ENCODE measurements at places on chromosomes 11 and 22.

DNA sequence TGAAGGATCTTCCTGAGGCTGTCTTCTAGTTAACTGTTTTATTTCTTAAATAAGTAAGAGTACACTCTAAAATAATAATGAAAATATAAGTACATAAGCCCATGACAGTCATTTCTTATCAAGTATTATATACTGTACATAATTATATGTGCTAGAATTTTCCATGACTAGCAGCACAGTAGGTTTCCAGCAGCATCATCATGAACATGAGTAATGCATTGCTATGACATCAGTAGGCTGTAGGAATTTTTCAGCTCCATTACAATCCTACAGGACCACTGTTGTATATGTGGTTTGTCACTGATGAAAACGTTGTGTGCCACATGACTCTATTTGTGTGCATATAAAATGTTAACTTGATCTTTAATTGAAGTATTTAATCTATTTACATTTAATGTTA, 22.0 kb downstream of the ZNF202 start:
- DNase-seq: no peak
- no peak overlapping the region for H3K27ac ChIP-seq
- no peaks in the 10 kb centered on the region for H3K4me1 ChIP-seq
- H3K36me3 ChIP-seq: peaks cover 2% of the 10 kb centered on the region
- no peak overlapping the region for H3K4me3 ChIP-seq

DNA sequence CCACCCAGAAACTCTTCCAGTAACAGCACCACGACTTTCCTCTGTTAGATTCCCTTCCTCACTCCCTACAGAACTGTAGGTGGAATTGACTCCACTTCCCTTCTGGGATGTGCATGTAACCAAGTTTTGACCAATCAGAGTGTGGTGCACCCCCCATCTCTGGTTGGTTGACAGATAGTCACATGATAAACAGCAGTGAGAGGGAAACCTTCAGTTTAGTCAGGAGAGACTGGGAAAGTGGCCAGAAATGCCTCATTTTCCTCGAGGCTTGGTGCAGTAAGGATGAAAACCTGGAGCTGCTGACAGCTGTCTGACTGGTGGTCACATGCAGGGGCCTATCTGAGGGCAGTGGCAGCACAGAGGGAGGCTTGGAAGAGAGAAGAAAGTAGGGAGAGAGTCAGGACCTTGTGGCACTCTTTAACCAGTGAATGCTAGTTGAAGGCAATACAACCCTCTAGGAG, 67.3 kb upstream of the GRK3 start:
- DNase-seq: no peak
- H3K4me3 ChIP-seq: no peak overlapping the region
- no peaks in the 10 kb centered on the region for H3K27me3 ChIP-seq
- no peak overlapping the region for H3K27ac ChIP-seq
- no peaks in the 10 kb centered on the region for H3K4me1 ChIP-seq

DNA sequence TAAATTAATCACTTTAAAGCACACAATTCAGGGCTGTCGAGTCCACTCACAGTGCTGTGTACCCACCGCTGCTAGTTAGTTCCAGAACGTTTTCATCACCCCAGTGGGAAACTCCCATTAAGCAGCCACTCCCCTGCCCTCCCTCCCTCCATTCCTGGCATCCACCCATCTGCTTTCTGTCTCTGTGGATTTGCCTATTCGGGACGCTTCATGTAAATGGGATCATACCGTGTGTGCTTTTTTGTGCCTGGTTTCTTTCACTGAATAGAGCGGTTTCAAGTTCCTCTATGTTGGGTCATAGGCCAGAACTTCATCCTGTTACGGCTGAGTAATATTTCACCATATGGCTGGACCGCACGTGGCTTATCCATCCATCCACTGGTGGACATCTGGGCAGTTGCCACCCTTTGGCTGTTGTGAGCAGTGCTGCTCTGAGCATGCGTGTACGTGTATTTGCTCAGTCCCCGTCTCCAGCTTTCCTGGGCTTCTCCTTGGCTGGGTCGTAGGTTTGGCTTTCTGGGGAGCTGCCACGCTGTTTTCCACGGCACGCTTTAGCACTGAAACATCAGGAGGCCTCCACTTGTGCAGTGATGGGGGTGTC, 30.1 kb downstream of the ARHGAP8 start:
- no peak for DNase-seq
- no peak overlapping the region for H3K4me3 ChIP-seq
- H3K27me3 ChIP-seq: no peaks in the 10 kb centered on the region
- H3K36me3 ChIP-seq: no peaks in the 10 kb centered on the region

DNA sequence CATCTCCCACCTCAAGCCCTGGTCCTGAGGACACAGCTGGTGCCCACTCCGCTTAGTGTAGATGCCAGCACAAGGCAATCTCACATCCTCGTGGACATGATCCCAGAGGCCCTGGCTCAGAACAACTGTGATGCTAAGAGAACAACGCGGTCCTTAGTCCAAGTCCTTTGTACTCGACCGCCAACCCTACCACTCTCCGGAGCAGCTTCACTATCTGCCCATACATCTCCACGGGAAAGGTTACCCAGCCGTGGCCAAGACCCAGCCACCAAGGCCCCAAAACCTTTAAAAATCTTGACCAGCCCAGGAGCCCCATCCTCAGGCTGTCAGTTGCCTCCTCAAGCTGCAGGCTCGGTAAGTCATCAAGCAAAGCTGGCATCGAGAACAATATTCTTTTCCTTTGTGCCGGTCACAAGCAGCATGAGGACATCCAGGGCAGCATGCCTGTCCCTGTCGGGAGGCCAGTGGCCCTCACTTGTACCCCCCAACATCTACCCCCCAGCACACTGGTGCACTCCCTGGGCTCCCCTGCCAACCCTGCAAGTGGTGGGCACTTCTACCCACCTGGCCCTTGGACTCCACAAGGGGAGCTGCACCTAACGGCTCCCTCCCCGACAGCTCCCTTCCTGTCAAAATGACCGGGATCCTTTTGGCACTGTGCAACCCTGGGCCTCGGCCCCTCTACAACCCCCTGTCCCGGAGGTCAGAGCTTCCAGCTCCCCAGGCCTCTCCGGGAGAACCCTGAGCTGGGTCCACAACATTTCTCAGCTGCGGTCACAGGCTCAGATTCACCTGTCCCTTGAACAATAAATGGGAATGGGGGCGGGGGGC, 2.5 kb downstream of the OSBPL5 start:
- H3K36me3 ChIP-seq: peaks cover 5% of the 10 kb centered on the region
- no peaks in the 10 kb centered on the region for H3K27me3 ChIP-seq
- peaks cover 90% of the 10 kb centered on the region for H3K4me1 ChIP-seq
- H3K27ac ChIP-seq: peak overlapping the region; percentile 20

DNA sequence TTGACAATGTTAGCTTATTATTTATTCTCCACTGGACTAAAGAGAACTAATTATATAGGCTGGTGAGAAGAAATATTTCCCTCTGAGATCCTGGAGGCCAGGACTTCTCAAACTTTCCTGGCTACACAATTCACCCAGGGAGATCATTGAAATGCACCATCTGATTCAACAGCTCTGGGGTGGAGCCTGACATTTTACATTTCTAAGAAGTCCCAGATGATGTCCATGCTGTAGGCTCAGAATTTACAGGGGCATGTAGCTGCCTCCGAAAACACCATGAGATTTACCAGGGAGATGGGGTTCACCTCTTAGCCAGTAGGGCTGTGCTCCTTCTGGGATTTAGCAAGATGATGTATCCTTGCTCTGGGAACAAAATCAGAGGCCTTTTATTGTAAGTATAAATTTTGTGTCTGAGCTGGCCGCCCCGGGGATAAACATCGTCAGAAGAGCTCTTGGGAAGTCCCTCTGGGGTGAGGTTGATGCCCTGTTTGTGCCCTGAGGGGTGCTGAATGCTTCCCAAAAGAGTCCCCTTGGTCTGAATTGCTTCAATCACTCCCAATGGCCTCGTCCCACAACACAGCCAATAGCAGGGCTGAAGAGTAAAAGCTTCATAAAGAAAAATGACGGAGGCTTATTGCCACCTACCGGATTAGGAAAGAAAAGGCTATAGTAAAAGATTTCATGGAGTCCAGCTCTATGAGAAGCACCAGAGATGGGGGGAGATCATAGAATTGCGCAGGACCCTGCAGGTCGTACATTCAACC, 33.4 kb upstream of the API5 start:
- H3K36me3 ChIP-seq: no peaks in the 10 kb centered on the region
- H3K4me3 ChIP-seq: no peak overlapping the region
- H3K27ac ChIP-seq: no peak overlapping the region
- H3K4me1 ChIP-seq: no peaks in the 10 kb centered on the region
- peaks cover 16% of the 10 kb centered on the region for H3K27me3 ChIP-seq

DNA sequence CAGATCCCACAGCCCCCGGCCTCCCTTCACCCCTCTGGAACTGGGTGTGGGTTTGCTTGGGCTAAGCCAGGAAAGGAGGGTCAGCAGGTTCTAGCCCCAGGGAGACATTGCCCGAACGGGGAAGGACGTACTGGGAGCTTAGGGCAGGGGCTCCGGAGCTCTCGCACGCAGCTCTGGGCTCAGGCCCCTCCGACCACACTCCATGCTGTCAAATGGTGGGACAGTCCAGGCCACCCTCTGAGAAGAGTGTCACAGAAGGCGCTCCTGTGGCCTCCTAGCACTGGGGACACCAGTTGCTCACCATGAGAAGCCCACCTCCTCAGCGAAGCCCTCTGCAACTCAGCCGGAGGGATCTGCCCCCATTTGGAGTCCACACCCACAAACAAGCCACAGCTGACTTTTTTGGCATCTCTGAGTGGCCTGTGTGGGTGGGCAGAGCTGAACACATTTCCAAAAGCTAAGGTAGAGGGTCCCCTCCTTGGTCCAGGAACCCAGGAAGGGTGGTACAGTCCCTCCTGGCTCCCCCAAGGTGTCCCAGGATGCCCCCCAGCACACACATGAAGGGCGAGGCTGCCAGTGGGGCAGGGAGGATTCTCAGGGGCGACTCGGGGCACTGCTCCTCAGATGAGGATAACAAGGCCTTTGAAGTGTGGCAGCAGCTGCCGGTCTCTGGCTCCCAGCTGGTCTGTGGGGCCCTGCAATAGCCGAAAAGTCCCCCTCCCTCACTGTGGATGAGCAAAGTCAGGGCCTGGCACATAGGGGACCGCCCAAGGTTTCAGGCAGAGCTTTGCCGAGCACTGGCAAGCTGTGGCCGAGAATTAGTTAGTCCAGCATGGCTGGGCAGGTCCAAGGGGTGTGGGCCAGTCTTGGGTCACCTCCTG, 13.0 kb upstream of the TEF start:
- DNase-seq: no peak
- H3K36me3 ChIP-seq: no peaks in the 10 kb centered on the region
- H3K4me3 ChIP-seq: peak overlapping the region; percentile 51
- peaks cover 62% of the 10 kb centered on the region for H3K4me1 ChIP-seq
- no peaks in the 10 kb centered on the region for H3K27me3 ChIP-seq
- peak overlapping the region; percentile 85 for H3K27ac ChIP-seq

GRCh38 chr11:127806501-127806900, 780.9 kb downstream of the ETS1 start:
- H3K27ac ChIP-seq: no peak overlapping the region
- no peaks in the 10 kb centered on the region for H3K27me3 ChIP-seq
- H3K4me3 ChIP-seq: no peak overlapping the region
- no peaks in the 10 kb centered on the region for H3K36me3 ChIP-seq
- H3K4me1 ChIP-seq: no peaks in the 10 kb centered on the region
